T47D (cell line): ENCODE measurements at places on chromosomes 5 and 9.

DNA sequence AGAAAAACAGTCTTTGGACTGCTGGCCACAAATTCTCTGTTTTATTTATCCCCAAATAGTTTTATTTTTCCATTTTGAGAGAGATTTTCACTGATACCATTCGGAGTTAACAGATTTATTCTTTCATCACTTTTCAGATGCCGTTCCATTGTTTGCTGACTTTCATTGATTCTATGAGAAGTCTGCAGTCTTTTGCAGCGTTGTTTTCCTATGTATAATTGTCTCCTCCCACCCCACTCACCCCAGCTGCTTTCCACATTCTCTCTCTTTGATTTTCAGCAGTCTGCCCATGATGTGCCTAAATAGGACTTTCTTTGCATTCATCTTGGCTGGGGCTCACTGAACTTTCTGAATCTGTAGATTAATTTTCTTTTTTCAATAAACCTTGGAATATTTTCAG lies 107.6 kb downstream of the C9orf50 start:
- no peak for DNase-seq

DNA sequence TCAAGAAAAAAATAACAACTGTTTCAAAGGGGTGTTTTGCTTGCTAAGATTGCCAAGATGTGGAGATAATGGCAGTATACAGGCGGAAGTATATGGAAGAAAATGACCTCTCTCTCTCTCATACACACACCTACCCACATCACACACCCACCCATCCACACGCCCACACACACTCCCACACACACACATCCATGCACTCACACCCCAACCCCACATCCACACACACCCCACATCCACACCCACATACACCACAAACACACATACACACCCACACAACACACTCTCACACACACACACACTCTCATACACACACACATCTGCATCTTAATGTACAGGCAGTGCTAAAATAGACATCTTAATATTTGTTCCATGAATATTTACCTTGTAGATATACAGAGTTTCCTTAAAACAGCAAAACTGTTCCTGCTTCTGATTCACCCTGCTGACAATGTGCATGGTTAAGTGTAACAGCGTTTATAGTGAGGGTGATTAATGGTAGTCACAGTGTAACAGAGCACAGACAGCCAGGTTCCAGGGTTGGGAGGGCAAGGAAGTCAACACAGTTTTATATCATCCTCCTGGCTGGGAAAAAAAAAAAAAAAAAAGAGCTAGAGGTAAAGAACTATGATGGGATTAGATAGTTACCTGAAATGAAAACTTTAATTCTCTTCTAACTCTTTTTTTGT lies 8.3 kb downstream of the BHMT2 start:
- no peak for DNase-seq

GRCh38 chr9:101054657-101055056 lies 26.1 kb downstream of the PLPPR1 start:
- no peak for DNase-seq

GRCh38 chr9:129174724-129175514 lies 3.1 kb downstream of the IER5L start:
- DNase-seq, result peak; percentile 90

DNA sequence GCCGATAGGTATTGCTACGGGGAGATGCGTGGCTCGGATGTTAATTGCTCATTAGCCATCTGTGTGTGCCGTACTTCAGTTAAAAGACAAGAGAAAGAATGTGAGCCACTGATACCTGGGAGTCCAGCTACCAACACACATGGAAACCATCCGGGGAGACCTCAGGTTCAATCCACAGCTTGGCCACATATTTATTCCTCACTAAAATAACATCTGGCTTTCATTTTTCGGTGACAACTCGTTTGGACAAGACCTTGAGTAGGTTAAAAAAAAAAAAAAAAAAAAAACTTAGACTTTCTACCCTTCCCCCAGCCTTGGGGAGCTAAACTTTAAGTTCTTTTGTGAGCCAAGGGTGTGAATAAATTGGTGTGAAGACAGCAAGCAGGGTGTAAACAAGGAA lies 84.1 kb downstream of the SLIT3 start:
- DNase-seq, result no peak

DNA sequence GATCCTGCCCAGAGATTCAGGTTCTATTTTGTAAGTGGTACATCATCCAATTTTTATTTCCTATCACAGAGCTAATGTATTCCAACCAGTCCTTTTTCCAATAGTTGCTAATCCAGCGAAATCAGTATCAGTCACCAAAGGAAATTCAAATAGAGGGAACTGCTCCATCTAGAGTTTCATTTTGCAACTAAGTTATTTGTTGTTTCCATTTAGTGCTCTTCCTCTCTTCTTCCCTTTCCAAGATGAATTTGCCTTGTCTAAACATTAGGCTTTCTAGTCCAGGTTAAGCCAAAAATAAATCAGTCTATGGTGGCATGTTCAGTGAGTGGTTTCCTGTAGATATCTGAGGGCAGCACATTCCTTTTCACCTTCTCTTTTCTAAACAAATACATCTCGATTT lies 79.8 kb upstream of the SPATA31D4 start:
- peak; percentile 44 for DNase-seq

GRCh38 chr5:73188764-73189531 lies 16.0 kb downstream of the TMEM174 start:
- no peak for DNase-seq

DNA sequence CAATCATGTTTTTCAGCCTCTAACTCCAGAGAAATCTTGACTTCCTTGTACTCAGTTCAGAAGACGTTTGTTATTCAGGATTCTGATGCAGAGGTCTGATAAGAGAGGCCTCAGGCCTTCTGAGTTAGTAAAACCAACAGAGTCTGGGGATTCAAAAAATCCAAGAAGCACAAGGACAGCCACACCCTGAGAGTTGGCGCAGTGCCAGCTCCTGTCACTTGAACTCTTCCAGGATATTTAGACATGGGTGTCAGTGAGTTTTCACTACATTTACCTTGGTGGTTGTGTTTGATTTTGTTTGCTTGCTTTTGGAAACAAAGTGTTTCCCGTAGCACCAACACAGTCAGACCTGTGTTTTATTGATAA lies 41.6 kb upstream of the PDE8B start:
- DNase-seq, result no peak

- DNase-seq, result no peak
These were observed 46.8 kb upstream of the SARDH start for GRCh38 chr9:133784731-133785561.

DNA sequence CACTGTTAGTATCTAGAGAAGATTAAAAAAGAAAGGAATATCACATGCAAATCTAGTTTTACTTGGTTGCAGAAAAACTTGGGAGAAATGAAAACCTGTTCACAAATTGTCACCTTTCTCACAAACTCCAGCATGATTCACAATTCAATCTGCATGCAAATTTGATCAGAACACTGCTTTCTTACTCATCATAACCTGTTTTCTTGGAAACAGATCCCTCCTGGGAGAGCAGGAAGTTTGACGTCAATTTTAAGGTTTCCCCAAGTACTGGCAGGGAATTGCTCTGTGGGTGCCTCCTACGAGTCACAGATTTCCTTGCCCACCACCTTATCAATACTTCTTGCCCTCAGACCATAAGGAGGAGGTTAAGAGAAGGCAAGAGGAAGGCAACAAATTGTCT lies 30.2 kb upstream of the HTR4 start:
- no peak for DNase-seq

DNA sequence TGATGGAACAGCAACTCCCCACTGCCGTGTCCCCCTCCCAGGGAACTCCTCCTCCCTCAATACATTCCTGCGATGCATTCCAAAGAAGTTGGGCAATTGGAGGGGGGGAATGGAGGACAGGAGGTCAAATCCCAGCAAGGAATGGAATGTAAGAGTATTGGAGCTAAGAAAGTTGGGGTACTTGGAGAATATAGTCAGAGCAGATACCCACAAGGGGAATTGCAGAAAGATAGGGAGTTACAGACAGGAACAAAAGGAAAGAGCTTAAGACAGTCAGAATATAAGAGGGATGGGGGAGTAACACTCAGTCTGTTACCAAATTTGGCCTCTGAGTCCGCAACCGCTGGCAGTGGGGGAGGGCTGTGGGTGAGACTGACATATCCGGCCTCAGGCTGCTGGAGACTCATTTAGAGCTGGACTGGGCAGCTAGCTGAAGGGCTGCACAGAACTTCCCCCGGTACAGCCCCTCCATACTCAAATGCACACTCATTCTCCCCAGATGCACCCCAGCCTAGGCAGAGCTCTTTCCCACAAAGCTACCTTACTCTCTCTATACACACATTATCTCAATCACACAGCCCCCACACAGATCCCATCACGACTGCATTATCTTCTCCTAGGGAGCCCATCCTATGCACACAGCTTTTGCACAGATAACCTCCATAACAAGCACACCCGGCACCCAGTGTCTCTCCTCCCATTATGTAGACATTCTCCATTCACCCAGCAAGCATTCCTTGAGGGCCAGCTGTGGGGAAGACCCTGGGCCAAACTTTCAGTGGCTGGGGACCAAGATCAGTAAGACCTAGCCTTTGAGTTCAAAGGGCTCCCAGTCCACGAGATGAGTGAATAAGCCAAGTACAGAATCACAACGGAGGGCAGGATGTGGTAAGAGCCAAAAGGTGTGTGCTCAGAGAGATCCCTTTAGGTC lies 3.7 kb downstream of the TLN1 start:
- no peak for DNase-seq

GRCh38 chr9:84845956-84846900 lies 176.7 kb downstream of the NTRK2 start:
- DNase-seq, result no peak

DNA sequence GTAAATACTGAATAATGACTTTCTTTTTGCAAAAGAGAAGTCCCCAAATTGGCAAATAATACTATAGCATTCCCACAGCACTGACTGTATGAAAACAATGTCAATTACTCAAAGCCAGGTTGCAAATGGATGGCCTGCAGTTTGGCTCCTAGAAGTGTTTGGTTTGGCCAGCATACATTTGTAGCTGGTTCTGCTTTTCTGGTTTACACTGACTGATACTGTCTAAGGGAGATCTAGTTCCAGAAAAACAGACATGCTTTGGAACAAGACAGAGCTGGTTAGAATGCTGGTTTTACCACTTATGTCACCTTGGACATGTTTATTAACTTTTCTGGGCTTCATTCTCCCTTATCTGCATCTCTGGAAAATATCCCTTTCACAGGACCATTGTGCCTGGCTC lies 81.5 kb upstream of the TRPM3 start:
- no peak for DNase-seq

GRCh38 chr5:161585798-161586197 lies 39.3 kb upstream of the GABRB2 start:
- DNase-seq, result no peak

DNA sequence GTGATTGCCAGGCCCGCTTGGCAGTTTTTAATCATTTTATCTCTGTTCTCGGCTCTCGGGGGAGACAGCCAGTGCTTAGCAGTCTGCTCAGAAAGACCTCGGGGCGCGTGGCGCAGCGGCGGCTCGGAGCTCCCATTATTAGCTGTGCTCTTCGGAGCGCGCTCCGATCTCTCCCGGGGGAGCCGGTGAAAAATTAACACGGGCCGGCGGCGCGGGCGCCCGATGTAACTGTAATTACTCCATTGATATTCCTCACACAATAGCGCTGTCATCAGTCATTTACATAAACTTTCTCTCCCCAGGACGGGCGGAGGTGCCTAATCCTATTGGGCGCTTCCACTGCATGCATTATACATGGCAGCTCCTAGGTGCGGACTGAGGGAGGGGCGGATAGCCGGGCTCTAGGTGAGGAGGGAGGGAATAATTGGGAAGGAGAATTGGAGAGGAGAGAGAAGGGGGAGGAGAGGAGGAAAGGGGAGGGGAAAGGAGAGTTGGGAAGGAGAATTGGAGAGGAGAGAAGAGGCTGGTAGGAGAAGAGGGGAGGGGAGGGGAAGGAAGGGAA lies 24.9 kb downstream of the LMX1B start:
- DNase-seq, result no peak

DNA sequence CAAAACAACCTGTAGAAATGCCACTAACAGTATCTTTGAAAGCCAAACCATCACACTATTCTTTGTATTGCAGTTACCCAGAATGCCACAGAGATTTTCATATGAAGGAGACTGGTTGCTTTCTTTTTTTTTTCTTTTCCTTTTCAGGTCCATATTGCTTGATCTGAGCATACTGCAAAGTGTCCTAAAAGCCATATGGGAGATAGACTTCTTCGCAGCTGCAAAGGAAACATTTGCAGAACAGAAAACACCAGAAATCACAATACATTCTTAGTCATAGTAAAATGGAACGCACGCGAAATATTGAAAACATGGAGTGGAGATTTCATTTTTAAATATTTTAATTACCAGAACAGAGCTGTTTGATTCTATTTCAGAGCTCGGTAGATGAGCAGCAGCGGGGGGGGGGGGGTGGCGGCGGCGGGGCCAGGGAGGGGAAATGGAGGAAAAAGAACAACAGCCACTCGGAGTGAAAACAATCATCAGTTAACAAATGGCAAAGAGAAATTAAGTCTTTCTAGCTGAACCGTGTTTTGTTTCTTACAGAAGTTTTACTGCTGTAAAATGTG lies 284.1 kb downstream of the NFIB start:
- DNase-seq, result no peak

DNA sequence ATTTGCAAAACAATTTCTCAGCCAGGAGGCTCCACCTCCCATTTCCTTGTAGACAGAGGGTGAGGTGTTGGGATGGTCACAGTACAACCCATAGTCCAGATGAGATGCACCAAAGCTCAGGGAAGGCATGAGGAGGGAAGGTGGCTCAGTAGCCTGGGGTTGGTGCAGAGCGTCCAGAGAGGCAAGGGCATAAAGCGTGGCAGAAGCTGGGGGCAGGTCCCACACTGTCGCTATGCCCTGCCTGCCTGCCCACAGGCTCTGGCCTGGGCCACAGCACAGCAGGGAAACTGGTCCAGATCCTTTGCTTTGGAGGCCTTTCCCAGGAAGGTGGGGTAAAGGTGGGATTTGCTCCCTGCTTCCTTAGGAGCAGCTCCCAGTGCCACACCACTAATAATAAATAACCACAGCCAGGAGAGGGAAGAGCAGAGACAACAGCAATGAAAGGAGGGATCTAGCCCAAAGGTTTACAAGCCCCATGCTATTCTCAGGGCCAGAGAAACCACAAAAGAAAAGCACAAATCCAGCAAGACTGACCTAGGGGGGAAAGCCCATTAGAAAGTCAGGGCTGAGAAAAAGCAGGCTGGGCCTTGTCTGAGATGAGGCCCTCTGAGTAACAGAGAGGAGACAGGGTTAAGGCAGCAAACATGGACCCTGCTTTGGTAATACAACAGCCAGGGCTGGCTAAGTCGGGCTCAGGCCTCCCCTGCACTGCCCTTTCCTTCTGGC lies 27.2 kb downstream of the PCDHGC5 start:
- no peak for DNase-seq

- no peak for DNase-seq
These were observed 35.7 kb downstream of the PWWP2A start for GRCh38 chr5:160083501-160083900.
